ENCODE measurements at places on chromosomes 3 and 15.

DNA sequence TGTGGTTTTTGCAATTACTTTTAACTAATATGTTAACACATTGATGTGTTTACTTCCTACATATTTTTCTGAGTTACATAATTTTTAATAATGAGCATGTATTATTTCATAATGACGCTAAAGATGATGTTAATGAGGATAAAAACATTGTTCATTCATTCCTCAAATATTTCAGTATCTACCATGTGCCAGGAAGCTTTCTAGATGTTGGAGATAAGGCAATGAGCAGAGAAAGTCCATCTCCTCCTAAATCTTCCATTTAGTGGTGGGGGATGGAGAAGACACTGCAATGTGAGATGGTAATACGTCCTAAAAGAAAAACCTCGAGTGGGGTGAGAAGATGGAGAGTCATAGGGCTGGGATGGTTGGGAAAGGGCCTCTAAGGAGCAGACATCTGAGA lies 132.7 kb downstream of the MYLK start:
- DNase-seq, result no peak

DNA sequence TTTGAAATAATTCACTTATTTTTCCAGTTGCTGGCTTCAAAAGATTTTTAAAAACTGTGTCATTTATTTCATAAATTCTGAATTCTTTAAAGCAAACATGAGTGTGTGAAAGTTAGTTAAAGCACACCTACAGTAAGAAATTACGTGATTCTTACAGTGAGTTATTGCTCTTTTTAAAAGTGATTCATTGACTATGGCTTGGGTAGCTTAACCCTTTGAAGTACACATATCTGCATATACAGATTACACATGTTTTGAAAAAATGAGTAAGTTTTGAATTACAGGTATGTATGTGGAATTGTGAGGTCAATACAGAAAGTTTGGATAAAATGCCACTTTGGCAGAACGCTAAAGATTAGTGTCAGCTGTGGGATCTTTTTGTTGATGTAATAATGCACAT lies 64.5 kb upstream of the MBNL1 start:
- DNase-seq, result no peak

DNA sequence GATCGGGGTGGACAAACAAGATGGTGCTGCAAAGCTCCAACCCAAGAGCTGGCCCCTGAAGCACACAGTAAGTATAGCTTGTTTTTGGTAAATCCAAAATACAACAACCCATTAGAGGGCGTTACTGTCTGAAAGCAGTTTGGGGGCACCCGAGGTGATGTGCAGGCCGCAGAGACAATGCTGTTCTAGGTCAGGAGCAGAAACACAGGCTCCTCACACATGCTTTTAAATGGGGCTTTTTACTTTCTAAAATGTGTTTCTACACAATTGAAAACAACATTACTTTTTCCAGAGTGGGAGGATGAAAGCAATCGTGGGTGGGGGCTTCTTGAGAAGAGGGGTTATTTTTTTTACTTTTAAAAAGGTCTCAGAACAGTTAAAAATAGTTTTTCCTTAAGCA lies 1029.3 kb upstream of the CFAP20DC start:
- DNase-seq, result no peak

- DNase-seq, result no peak
Observed at GRCh38 chr3:141275973-141276372, 44.3 kb downstream of the PXYLP1 start.

GRCh38 chr3:53113293-53114010 lies 16.8 kb downstream of the RFT1 start:
- DNase-seq, result no peak

DNA sequence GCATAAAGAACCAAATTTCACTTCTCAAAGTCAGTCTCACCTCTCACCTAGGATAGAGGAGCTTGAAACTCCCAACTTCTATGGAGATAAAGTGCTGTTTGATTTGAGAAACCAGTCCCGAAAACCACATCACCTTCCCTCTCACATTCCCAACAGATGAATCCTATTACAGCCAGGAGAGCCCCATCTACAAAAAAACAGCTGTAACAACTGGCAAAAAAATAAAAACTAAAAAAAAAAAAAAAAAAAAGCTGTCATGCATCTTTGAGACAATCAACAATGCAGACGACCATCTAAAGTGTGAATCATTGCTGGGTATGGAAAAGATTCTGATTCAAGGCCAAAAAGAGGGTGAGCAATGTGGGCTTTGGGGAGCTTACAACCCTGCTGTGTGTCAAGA lies 23.8 kb downstream of the HOMER2 start:
- no peak for DNase-seq

DNA sequence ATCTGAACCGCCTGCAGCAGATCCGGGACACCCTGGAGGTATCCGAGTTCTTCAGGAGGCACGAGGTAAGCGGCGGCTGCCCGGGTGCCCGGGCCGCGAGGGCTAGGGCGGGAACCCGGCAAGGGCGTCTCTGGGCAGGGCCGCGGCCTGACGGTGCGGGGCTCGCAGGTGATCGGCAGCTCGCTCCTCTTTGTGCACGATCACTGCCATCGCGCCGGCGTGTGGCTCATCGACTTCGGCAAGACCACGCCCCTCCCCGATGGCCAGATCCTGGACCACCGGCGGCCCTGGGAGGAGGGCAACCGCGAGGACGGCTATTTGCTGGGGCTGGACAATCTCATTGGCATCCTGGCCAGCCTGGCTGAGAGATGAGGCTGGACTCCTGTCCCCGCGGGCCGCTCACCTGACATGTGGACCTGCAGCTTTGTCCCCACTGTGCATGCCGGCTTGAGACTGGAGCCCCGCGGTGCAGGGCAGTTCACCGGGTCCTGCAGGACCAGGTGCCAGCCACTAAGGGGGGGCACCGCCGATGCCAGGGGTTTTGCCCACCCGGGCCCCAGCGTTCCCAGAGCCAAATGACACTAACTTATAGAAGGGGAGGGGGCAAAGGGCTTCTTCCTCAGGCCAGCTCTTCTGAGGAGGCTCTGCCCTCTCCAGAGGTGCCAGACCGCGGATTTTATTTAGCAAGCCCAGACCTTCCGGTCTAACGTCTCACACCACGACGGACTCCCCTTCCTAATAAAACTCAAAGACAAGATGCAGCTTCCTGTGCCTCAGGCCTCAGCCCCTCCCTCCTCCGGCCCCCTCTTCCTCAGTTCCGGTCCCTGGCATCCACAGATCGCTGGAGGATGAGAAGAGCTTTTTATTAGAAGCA lies 9.4 kb downstream of the ITPKA start:
- no peak for DNase-seq

GRCh38 chr15:62464705-62465104 lies 299.6 kb upstream of the C2CD4B start:
- DNase-seq, result peak; percentile 33

GRCh38 chr15:99431661-99432091 lies 134.1 kb upstream of the MEF2A start:
- no peak for DNase-seq

DNA sequence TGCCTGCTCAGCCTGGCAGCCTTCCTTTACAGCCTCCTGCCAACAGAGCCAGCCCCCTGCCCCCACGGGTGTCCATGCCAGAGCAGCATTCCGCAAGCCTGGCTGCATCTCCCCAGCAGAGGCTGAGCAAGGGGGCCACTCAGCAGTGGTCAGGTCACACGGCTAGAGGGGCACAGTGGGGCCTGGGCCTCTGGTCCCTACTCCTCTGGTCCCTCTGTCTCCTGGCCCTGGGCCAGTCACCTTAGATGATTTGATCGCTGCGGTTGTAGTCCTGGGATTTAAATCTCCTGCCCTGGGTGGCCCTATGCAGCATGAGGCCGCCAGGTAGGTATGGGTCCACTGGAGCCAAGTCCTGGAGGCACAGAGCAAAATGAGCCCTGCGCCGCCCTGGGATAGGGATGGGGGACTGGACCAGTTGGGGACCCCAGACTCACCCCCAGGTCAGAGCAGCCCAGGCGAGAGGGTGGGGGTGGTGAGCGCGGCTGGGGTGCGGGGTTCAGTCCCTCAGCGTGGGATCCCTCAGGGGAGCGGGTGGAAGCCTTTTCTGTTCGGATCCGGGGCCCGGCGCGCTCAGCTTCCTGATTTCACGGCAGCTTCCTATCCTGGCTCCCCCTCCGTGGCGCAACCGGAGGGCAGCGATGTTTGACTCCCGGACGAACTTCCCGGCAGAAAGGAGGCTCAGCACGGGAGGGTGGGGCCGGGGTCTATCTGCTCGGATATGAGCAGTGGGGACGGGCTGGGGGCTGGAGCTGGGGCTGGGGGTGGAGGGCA lies at the start of gene ZBTB47:
Gene ZBTB47 (plus strand): TSS at position 138 of the 771 bp plus-strand sequence. CDS start 4,659 bp downstream, outside the sequence.
- DNase-seq, result no peak

GRCh38 chr3:86793786-86794185 lies 197.2 kb downstream of the VGLL3 start:
- peak; percentile 10 for DNase-seq

GRCh38 chr15:91710080-91710698 lies 143.3 kb upstream of the SLCO3A1 start:
- no peak for DNase-seq

DNA sequence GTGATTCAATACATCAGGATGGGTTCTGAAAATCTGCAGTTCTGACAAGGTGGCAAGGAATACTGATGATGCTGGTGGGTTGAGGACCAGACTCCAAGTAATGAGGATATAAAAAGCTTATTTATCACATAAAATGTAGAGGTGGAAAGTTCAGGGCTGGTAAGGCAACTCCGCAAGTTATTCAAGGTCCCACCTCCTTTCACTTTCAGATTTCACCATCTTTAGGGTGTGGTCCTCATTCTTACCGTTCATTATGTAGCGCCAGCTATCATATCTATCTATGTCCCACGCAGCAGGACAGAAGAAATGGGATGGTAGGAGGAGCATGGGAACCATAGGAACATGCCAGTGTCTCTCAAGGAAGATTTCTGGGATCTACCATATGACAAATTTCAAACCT lies 80.3 kb downstream of the IL1RAP start:
- no peak for DNase-seq

- peak; percentile 19 for DNase-seq
Observed at GRCh38 chr15:50883903-50884302, 24.6 kb upstream of the AP4E1 start.
